Left cardiac atrium (tissue), 4 donors: ENCODE measurements at places on chromosomes 7 and 10. TPM values are rescaled to one million over a fixed set of nuclear protein-coding genes. Genes with fewer than 3 reads are reported as not detected.

DNA sequence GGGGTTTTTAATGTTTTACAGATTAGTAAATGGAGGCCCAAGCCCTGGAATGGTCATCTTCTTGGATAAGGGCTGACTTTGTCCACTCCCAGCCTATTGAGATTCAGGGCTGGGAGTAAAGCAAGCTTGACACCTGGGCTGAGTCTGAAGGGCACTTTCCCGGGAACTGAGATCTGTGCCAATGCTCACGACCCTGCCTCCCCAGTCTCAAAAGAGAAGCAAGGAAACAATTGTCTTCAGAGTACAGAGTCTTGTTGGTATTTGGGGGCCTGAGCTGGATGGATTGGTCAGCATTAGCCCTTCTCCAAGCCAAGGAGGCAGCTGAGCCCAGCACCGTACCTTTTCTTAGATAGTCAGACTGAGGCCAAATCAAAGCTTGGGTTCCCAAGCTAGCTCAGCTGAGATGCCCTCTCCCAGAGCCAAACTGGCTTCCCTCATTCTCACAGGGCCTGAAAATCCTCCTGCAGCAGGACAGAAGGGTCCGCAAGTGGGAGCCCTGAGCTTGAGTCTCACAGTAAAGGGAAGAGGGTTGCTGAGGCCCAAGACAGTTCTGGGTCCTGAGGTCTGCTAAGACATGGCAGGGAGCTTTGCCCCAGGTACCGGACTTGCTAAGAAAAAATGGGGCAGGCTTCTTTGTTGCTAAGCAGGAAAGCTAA lies 3.7 kb downstream of the DDIT4 start:
- no peak for DNase-seq

DNA sequence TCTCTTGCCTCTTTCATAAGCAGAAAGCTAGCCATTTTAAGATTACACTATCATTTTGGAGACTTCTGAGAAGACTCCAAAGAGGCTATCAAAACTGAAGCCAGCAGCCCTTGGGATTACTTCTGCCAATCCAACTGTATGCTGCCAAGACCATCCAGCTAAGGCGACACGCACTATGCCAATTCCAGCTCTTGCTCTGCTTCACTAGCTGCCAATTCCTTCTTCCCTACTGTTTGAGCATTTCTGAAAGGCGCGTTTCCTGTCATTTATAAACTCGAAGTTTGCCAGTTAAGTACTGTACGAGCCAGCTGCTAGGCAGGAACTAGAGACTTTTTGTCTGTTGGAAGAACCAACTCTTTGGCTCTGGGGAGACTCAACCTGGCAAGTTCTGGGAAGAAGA lies 36.5 kb downstream of the MALSU1 start:
- no peak for DNase-seq

DNA sequence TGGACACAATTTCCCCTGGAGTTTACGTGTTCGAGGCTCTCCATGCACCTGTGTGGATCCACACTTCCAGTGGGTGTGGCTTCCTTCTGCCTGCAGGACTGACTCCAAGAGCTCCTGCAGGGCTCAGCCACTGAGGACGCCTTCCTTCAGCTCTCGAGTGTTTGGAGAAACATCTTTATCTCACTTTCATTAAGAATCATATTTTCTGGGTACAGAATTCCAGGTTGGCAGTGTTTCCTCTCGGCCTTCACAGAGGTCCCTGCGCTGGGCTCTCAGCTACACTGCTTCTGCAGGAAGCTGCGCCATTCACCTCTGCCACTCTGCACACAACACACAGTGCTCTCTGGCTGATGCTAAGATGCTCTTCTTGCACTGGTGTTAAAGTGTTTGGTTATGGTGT lies 69.9 kb upstream of the NKX6-2 start:
- no peak for DNase-seq

DNA sequence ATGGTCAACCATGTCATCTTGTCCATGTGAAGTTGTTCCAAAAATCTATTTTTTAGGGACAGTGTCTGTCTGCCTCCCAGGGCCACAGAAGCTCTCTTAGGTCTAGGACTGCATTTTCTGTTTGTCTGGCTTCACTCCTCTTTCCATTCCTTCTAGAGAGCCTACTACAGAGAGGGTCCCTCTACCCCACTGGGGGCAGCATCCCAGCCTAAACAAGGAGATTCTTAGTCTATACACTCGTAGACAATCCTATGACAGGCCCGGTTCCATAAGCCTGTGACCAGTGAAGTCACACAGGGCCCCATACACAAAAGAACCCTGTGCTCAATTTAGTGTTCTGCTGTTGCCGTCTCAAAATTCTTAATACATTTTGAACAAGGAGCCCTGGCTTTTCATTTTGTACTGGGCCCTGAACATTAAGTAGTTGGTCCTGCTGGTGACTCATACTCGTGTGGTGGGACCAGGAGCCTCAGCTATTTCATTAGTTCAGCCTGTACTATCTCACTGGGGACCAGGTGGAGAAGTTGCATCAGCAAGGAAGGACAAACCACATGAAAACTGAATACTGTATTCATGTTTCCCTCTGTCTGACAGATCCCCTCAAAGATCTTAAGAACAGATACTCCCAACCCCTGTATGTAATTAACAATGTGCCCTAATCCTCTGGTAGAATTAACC lies 23.5 kb upstream of the FAM180A start:
- DNase-seq: no peak

- DNase-seq: peak; percentile 45
These were observed 88.6 kb downstream of the USP6NL start for GRCh38 chr10:11522821-11523245.

DNA sequence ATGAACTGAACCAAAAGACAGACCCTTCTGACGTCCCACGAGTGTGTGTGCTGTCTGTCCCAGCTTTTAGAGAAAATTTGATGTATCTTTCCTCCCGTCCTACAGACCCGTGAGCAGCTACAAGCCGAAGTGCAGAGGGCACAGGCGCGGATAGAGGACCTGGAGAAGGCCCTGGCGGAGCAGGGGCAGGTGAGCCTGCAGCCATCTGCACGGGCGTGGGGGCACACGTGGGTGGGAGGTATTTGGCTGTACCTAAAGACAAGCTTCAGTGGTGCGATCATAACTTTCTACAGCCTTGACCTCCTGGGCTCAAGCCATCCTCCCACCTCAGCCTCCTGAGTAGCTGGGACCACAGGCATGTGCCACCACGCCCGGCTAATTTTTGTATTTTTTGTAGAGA lies 41.7 kb upstream of the DPYSL4 start:
- peak; percentile 5 for DNase-seq

The CARD11 gene
- 0.42 TPM for total RNA-seq

The NEUROG3 gene
- not detected for total RNA-seq
